ENCODE measurements at places on chromosomes 12 and 14.

DNA sequence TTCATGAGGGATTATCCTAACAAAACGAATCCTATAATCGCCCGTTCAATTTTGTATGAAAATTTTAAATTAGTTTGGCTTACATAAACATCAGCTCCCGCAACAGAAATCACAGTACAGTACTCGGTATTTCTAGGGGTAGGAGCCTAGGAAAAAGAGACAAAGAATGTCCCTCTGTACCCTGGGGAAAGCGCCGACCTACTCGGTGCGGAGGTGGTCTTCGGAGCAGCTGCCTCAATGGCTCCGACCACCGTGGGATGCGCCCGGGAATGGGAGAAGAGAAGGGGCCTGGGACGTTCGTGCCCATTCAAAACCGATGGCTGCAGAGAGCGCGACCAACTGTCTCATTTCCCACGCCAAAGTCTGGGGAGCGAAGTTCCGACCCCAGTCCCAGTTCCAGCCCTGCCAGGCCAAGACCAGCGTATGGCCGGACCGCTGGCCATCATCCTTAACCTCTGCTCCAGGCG, 618 bp downstream of the GNPNAT1 start:
- DNase-seq, result no peak

DNA sequence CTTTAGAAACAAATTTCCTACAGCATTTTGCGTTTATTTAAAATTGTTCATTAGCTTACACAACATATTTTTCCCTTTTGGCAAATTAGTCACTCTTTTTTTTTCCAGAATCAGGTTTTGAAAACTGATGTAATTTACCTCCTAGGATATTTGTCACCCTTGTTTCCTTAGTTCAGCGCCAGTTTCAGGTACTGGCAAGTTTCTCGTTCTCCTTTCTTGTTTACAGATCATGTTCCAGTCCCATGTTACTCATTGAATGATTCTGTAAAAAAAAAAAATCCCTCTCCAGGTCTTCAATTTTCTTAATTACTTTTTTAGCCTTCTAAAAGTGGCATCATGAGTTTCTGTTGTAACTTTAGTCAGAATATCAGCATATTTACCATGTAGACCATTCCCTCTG, 2.7 kb downstream of the PPP4R4 start:
- DNase-seq, result no peak

DNA sequence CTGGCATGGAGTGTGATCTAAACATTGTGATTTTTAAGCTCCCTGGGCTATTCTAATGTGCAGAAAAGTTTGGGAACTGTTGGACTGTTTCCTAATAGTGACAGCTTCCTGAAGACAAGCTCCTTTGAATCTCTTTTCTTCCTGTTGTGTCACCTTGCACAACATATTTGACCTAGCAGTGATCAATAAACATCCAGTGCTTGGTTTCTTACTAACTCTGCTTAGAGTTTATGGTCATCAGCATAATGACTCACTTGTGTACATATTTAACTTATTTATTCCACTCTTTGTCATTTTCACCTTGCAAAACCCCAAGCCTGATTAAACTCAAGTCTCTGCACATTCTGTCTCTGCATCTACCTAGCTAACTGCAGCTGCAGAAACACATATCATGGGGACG, 27.3 kb upstream of the TBC1D30 start:
- no peak for DNase-seq

DNA sequence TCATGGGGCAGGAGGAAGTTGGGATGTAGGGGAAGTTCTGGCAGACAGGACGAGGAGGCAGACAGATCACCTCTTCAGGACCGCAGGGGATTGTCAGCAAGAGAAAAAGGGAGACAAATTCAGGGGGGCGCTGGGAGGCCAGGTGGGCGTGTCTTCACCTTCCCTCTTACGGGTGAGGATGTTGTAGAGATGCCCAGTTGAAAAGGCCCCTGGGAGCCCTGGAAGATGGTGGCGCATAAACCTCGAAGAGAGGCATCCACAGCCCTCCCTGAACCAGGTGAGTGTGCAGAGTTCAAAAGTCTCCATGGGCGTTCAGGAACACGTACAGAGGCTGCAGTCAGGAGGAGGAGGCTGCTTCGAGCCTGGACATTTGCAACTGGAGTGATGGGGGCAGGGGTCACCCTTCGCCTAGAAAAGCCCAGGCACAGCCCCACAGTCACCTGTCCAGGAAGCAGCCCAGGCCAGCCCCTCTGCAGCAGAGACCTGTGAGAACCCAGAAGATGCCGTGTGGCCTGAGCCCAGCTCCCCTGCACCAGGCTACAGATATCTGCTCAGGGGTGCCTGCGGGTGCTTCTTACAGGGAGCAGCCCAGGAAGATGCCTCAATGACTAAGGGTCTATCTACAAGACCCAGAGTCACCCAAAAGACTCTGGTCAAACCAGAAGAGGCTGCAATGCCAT, 74.4 kb downstream of the PRIMA1 start:
- no peak for DNase-seq

DNA sequence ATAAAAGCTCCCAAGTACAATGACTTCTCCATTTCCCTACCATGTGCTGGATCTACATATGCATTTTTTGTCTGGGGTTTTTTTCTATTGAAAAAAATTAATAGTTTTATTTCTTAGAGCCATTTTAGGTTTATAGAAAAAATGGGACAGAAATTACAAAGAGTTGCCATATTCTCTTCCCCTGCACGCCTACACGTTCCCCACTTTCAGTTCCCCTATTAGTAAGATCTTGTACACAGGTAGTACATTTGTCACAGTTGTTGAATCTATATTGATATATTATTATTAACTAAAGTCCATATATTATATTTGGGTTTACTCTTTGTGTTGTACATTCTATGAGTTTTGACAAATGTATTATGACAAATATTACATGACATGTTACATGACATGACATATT, 35.7 kb downstream of the SIX6 start:
- no peak for DNase-seq

DNA sequence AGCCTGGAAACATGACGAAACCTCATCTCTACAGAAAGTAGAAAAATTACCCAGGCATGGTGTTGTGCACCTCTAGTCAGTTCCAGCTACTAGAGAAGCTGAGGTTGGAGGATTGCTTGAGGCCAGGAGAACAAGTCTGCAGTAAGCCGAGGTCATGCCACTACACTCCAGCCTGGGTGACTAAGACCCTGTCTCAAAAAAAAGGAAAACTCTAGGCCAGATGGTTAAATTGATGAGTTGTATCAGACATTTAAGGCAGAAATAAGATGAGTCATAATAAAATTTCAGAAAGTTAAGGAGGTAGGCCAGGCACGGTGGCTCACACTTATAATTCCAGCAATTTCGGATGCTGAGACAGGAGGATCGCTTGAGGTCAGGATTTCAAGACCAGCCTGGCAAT, 10.7 kb downstream of the EIF2S1 start:
- DNase-seq, result no peak

- DNase-seq, result no peak
Measured at GRCh38 chr12:119296535-119296934, 38.0 kb upstream of the CCDC60 start.

- no peak for DNase-seq
Measured at GRCh38 chr12:68393417-68393816, 61.3 kb upstream of the MDM1 start.

DNA sequence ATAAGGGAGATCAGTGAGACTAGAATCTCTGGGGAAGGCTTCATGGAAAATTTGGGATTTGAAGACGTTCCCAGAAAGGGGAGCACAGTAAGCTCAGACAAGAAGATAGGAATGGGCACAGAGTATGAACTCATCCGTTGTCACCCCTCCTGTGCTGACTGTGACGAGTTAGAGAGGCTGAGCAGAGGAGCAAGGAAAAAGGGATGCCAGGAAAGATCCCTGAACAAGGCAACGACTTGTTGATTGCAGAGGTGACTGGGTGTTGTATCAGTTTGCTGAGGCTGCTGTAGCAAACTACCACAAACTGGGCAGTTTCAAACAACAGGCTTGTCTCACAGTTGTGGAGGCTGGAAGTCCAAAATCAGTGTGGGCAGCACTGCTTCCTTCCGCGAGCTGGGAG, 5.9 kb upstream of the GPD1 start:
- no peak for DNase-seq

DNA sequence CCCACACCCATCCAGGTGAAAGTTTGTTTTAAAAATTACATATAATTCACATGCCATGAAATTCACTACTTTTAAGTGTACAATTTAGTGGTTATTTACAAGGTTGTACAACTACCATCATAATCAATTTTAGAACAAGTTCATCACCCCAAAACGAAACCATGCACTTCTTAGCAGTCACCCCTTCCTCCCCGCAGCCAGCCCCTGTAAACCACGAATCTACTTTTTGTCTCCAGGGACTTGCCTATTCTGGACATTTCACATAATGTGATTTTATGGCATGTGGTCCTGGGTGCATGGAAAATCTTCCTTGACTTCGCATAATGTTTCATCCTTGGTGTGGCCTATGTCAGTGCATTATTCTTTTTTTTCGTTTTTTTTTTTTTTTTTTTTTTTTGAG, 19.2 kb upstream of the TRAF3 start:
- no peak for DNase-seq

- DNase-seq, result no peak
Measured at GRCh38 chr14:101217080-101217463, 313.6 kb upstream of the RTL1 start.

GRCh38 chr12:84698576-84699333, 213.8 kb downstream of the SLC6A15 start:
- no peak for DNase-seq
